Activated CD4-positive, alpha-beta T cell treated with anti-CD3 and anti-CD28 coated beads, Interleukin-2, amount 10 ng/mL, durations not matched to agents 7 days and 5 days (primary cell): ENCODE measurements at places on chromosomes 3 and 15. TPM values are rescaled to one million over a fixed set of nuclear protein-coding genes. Genes with fewer than 3 reads are reported as not detected.

- DNase-seq, result no peak
Observed at GRCh38 chr3:8638994-8639658, 5.5 kb downstream of the SSUH2 start.

Gene GOLGA6L7
- not detected for total RNA-seq

GRCh38 chr3:53823956-53824657 is 22.1 kb downstream of the CHDH start:
- DNase-seq, result no peak

- DNase-seq, result no peak
Observed at GRCh38 chr3:133940536-133940935, 44.9 kb upstream of the RAB6B start.

GRCh38 chr3:17239417-17239816 is 354.7 kb downstream of the PLCL2 start:
- no peak for DNase-seq

Gene GASK1A
- not detected for total RNA-seq

DNA sequence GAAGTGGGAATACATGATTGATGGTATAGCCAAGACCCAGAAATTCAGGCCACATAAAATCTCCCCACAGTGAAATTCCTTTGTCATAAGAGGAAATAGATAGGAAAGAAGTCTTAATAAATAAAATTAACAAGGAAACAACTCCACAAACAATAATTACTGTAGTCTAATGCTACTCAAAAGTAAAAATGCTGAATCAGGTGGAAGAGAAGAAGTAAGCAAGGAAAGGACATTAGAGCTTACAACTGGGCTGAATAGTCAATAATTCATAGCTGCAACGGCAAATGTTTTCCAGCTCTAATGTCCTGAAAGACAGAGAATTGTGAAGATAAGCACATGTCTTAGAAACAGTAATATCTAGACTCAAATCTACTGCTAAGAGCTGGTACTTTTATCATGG is 64.4 kb downstream of the STRIT1 start:
- no peak for DNase-seq

- no peak for DNase-seq
Observed at GRCh38 chr15:60315878-60316277, 81.9 kb downstream of the ANXA2 start.

Gene VWA5B2
- not detected for total RNA-seq

DNA sequence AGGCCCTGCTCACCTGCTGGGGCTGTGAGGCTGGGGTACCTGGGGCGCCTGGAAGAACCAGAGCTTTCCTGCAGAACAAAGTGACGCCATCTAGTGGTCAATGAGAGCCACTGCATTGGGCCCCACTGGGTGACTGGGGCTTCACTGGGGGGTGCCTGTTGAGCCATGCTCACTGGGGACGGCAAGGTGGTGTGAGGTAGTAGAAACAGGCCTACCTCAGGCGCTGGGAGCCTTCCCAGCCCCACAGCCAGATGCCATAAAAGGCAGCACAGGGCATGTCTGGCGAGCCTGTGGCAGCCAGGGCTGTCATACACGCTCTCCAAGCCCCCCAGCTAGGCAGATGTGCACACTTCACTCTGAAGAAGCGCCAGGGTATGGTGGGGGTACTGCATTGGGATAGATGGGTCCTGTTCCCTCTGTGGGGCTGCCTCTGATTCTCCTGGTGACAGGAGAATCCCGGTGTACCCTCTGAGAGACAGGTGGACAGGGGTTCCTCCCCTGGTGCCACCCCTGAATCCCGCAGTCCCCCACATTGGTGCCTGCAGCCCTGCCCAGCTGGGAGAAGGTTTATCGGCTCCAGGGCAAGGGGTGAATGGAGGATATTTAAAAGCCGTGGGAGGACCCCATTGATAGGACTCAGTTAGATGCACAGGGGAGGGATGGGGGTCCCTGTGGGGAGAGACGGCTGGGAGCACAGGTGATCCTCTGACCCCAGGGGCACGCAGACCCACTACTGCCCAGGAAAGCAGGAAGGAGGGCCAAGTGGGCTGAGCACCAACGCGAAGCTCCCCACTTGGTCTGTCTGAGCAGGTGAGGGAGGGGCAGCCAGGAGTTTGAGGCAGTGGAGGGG is 178.8 kb downstream of the NSMCE3 start:
- DNase-seq, result peak; percentile 57

DNA sequence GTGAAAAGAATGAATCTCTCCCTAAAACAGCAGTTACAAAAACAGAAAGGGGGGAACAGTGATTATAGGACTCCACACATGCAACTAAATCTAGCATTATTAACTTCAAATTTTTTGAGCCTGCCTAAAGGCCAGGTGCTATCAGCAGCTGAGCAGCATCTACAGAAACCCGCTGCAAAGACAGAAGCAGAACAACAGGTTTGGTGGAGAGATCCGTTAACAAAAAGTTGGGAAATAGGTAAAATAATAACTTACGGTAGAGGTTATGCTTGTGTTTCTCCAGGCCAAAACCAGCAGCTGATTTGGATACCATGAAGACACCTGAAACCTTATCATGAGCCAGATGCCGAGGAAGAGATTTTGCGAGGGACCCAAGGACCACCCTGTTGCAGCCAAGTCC is 201.6 kb upstream of the UBE3A start:
- no peak for DNase-seq

Gene PLEKHO2
- total RNA-seq, result 27.6 TPM

DNA sequence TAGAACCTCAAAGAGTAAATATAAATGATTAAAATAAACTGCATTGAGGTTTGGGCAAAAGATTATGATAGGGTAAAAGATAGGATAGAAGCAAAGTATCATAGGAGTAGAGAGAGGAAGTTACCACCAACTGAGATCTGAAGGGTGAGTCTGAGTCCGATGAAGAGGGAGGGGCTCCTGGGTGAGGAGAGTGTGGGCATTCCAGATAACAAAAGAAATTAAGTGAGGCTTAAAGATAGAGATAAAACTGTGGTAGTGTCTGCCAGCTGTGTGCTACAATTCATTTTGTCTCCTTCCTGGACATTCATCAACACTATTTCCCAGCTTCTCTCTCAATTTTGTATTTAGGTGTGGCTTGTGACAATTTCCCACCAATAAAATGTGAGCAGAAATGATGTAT is 343.0 kb upstream of the PLSCR5 start:
- DNase-seq, result no peak

- DNase-seq, result no peak
Observed at GRCh38 chr3:63960048-63960711, 48.0 kb upstream of the SCAANT1 start.

GRCh38 chr3:152511904-152512303 is 243.2 kb downstream of the MBNL1 start:
- DNase-seq, result no peak

DNA sequence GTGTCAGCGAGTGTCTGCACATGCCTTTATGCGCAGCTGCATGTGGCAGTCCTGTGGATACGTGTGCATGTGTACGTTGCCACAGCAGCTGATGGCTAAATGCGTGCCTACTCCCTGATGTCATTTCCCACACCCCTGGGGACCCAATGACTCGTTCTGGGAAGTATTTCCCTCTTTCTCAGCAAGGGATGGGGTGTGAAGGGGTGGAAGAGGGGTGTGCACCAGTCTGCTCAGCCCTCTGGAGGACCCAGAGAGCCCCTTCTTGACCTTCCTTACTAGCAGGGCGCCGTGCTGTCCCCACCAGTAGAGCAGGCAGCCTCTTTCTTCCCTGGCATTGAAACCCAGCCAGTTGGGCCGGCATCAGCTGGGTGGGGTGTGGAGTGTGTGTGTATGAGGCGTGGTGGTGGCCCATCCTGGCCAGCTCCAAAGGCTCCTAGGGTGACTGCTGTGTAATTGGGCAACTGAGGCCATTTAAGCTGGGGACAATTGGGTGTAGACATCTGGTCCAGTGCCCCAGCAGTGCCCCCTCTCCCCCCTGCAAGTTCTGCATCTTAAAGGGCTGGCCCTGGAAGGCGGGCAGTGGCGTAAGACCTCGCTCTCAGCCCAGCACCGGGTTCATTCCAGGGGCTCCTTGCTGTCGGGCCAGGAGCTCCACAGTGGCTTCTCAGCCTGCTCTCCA is 19.2 kb downstream of the SNX33 start:
- no peak for DNase-seq

Gene NANOGP8
- total RNA-seq, result not detected

- DNase-seq, result no peak
Observed at GRCh38 chr3:154979331-154979730, 100.8 kb upstream of the MME start.

DNA sequence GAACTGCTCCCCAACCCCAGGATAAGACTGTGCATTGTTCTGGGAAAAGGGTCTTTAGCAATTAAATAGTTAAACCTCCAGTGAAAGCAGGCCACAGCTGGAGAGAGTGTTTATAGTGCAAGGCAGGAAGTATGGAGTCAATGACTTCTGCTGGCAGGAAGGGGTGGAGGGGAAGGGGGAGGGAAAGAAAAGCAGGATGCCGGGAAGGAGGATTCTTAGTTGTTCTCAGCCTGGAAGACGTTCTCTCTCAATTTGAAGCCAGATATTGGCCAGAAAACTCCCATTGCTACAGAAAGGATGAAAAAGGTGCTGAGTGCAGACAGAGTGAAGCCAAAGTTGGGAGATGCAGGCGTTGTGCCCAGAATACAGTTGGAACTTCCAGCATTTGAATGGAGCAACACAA is 35.7 kb upstream of the ACTL6A start:
- no peak for DNase-seq

Gene ITGA11
- 1.0 TPM for total RNA-seq

Gene VGLL3
- total RNA-seq, result not detected

- no peak for DNase-seq
Observed at GRCh38 chr3:9149566-9149965, 99.9 kb downstream of the SRGAP3 start.

DNA sequence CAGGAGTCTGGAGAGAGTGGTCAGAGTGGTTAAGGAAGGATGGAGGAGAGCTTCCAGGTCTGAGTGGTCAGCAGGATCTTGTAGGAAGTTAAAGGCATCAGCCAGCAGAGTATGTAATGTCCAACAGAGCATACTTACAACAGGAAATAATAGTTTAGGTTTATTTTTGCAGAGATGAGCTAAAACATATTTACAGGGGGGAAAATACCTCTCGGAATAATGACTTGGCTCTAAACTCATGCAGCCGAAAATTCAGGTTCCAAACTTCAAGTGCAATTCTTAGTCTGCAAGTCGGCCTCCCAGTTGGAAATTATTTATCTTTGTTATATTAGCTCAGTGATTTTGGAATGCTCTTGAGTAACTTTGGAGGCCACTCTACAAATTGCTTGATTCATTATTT is 385.0 kb upstream of the C2CD4B start:
- DNase-seq, result no peak

Gene CFAP92
- total RNA-seq, result 0.10 TPM

DNA sequence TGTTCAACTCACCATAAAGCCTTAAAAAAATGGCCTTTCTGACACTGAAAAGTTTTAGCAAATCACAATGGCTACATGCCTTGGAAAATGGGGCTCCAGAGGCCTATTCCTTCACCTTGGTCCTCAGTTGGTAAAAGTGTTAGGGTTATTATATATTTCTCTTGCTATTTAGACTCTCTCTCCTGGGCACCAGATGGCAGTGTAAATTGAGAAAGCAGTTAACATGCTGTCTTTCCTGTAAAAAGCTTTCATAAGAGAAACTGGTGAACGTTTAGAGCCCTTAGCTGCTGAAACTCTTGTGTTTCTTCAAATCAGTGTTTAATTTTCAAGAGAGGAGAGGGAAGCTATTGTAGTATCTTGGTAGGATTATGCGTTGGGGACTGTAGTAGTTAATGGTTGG is 89.9 kb downstream of the LRTM1 start:
- DNase-seq, result no peak

Gene ZBTB38
- total RNA-seq, result 26.1 TPM
